Stimulated activated CD8-positive, alpha-beta memory T cell treated with anti-CD3 and anti-CD28 coated beads, Interleukin-4, amount 100 ng/mL, for 1 hour (primary cell): ENCODE measurements at places on chromosomes 12 and 14.

DNA sequence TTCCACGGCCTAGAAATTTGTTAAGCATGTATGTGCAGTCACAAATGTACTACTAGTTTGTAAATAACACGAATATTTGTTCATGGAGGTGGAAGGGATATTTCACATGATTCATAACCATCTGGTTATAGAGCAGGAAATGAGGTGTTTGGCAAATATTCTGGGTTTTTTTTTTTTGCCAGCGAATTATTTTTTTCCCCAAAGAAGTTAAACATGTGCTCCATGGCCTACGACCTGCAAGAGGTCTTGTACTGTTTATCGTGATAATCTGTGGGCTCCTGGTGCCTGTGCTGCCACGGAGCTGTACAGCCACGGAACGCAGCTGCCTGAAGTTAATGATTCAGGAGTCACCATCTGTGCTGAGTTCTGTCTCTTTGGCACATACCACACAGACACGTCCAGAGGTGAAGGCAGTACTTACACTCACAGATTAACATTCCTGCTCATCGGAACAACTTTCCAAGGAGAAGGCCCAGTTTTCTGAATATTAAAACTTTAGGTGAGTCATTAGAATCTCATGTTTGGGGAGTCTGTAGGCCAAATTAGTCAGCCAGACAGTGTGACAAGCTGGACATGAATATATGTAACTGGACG lies 156.3 kb downstream of the TMX1 start:
- DNase-seq = no peak

GRCh38 chr14:20970983-20971704 lies 15.9 kb downstream of the RNASE2 start:
- peak; percentile 48 for DNase-seq

- DNase-seq = no peak
These were observed 1.7 kb downstream of the PPM1H start for GRCh38 chr12:62933220-62933601.

DNA sequence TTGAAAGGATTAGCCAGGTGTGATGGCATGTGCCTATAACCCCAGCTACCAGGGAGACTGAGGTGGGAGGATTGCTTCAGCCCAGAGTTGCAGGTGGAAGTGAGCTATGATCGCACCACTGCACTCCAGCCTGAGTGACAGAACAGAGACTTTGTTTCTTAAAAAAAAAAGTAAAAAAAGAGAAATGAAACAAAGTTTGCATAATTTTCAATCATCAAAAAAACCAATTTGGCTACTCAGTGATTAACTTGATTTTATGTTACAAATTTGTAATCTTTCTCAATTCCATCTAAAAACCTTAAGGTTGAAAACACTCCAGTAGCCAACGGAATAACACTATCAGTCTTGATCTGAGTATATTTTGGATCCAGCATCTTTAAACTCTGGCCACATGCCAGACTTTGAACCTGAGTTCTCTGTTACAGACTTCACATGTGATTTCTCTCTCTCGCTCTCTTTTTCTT lies 12.6 kb upstream of the DENND5B start:
- DNase-seq = no peak

DNA sequence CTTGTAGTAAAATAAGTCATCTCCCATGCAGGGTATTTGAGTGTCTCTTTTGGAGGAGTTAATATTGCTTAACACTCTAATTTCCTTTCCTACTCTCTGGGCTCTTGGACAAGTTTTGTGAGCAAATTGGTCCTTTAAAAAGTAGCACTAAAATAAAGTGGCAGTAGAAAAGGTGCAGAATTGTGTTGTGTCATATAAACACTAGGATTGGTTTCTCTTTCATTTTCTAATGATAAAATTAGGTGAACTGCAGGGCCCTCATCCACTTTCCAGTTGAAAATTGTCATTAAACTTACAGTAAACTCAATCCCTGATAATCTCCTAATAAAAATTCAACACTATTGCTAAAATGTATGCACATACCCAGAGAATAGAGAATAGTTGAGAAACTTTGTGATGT lies 42.6 kb upstream of the REP15 start:
- DNase-seq = no peak

GRCh38 chr14:60277605-60278190 lies 28.7 kb downstream of the PPM1A start:
- no peak for DNase-seq

GRCh38 chr14:45103806-45104205 lies 19.9 kb downstream of the PRPF39 start:
- no peak for DNase-seq

DNA sequence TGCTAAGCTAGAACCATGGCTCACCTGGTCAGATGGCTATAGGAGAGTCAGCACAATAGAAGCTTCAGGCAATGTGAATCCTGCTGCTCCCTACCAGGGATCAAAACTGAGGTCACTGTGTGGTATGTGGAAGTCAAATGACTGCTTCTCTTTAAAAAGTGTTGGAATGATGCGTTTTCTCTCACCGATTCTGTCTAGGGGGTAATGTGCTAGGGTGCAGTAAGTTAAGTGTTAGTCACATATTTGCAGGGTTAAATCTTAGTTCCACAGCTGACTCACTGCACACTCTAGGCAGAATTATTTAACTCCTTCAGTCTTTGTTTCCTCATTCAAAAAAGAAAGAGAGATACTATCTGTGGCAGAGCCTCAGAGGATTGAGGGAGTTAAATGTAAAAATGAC lies 696.6 kb downstream of the DIO2 start:
- DNase-seq = no peak

DNA sequence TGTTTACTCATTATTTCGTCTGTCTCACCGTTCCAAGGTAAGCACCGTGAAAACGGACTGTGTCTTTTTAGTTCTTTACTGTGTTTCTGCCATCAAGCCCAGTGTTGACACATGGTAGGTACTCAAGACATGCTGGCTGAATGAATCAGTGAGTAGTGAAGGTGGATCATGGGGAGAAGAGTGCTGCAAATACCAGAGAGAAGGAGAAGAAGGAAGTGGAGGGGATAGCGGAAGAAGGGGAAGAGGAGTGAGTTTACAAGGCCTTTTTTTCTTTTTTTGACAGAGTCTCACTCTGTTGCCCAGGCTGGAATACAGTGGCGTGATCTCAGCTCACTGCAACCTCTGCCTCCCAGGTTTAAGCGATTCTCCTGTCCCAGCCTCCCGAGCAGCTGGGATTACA lies 54.6 kb downstream of the ETV6 start:
- DNase-seq = no peak

- DNase-seq = no peak
These were observed 90.5 kb upstream of the FOXN3 start for GRCh38 chr14:89507521-89507920.

DNA sequence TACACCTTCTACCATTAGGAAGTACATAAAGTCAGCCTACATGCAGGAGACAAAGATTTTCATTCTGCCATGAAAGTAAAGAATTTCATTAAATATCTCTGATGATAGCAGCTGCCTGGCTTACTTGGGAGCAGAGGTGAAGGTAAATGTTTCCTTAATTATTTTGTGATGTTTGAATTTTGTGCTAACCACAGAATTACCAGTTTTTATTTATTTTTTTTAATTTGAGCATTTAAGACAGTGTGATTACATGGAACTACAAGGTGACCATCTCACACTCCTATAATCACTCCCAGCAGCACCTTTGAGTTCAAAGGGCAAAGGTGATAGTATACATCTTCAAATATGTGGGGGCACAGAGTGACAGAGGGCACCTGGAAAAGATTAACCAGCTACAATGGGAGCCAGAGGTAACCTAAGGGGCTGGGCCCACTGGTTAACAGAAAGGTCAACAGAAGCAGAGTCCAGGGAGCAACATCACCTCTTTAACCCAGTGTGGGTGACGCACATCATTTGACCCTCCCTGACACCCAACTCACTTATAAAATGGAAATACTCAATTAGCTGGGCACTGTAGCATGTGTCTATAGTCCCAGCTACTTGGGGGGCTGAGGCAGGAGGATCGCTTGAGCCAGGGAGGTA lies 65.0 kb downstream of the GCH1 start:
- DNase-seq = no peak

DNA sequence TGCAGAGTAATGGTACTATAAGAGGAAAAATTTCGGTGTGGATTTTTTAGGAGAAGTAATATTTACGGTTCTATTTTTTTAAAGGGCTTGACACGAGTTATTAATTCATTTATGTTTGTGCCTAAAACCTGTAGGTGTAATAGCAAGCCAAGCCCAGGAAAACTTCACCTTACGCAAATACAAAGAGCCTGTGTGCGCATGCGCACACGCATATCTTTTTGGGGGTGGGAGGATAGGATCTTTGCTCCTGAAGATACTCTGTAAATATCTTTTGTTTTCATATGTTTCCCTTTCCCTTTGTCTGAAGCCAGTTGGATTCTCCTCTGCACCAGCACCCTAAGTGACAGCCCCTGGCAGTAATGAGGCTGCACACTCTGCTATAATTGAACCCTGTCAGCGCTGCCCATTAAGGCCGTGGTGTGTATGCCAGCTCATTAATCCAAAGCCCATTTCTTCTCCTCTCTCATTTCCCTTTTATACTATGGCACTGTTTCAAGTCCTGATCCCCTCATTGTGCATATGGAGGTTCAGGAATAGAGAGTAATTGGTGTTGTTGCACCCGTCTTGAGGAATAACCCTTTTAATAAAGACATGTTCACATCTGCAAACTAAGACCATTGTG lies 327.2 kb upstream of the E2F7 start:
- DNase-seq = no peak

DNA sequence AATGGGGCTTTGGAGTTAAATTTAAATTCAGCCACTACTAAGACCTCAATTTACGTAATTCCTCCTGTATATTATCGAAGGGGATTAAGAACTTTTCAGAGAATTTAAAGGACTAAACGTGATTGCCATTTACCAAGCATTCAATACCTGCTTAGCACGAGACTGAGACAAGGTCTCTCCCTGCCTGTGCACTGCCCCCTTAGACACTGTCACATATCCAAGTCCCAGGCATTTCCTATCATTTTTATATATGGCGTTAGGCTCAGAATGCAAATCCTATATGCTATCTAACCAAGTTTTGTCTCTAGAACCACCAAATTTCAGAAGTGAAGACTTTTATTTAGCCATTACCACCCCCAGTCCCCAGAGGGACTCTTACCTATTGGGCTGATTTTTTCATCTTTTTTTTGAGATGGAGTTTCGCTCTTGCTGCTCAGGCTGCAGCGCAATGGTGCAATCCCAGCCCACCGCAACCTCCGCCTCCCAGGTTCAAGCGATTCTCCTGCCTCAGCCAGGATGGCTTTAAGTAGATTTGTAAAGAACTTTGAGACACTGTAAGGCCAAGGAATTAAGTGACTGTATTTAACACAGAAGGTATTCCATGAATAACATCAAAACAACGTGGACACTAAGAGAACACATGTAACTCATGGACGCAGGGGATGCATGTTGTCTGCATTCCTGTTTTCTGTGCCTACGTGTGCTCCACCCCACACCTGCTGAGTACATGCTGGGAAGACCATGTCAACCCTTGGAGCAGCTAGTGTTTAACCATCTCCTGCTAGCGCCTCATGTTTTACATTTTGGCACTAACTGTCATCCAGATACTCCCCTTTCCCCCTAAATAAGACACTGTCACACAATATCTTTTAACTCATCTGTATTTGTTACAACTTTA lies 6.4 kb downstream of the HSP90AA1 start:
- DNase-seq = no peak

- DNase-seq = no peak
These were observed 168.0 kb upstream of the HMGA2 start for GRCh38 chr12:65656156-65656882.

DNA sequence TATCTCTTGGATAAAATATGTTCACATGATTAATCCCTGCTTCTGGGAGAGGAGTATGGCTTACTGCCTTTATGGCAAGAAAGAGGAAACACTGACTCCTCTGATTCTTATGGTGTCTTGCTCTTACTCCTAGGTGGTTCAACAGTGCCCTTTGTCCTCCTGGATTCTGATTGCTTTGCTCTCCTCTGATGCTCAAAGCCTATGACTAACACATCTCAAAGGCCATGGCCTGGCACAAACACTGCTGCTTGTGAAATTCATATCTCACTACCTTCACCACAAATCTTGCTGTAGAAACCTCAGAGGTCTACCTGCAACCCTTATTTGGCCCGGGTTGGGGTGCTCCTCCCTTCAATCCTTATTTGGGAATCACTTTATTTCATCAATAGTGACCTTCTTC lies 217.2 kb downstream of the C12orf50 start:
- DNase-seq = no peak

DNA sequence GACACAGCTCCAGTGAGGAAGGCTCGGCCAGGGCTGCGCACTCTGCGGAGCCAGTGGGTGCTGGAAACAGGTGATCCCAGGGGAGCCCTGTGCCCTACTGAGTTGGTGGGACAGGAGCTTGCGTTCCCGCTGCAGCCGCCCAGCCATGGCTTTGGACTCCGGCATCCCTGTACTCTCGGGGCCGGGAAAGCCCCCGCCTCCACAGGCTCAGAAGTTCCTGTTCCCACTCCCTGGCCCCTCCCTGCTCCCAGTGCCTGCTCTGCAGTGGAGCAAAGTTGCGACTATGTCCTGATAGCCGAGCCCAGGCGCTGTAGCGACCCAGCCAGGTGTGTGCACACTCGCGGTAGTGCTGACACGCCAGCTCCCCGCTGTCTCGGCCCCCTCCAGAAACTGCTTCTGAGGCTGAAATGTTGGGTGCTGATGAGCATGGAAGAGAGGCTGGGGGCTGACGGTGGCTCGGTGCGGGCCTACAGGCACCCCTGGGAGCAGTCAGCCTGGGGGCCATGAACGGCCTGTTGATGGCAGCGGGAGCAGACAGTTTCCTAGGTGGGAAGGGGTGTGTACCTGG lies 344.6 kb upstream of the MGAT4C start:
- no peak for DNase-seq

DNA sequence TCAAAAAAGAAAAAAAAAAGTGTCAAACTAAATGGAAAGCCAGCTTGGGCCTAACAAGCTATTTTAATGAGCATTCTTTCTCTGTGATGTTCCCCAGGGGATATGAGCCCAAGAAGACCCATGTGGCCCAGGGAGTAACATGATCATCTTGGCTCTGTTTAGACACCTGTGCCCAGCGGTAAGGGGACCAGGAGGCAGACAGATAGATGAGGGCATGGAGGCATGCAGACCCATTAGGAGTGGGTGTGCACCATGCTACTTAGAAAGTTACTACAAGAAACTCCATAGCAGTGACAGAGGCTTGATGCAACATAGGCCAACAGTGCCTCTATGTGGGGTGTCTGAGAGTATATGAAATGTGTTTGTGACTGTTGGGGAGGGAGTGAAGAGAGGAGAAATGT lies 3.1 kb upstream of the CREBL2 start:
- no peak for DNase-seq

DNA sequence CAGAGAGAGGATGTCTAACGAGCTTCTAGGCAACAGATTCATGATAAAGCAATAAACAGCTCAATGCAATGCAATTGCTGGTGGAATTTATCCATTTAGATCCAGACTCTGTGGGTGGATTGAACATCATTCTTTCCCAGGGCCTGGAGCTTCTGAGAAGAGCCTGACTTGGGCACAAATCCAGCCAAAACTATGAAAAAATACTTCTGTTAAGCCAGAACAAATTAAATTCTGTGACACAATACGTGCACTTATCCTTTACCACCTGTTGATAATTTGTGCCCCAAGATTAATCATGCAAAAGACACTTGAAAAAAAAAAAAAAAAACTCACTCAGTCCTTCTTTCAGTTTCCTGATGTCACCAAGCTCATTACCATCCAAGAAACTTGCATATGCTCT lies 446.0 kb upstream of the DCN start:
- DNase-seq = no peak
